CD4-positive, alpha-beta T cell treated with Interleukin-10 for 1 hour (primary cell): ENCODE measurements at places on chromosomes 3 and 15.

- DNase-seq: no peak
Observed at GRCh38 chr3:79253704-79254103, 514.1 kb downstream of the ROBO1 start.

DNA sequence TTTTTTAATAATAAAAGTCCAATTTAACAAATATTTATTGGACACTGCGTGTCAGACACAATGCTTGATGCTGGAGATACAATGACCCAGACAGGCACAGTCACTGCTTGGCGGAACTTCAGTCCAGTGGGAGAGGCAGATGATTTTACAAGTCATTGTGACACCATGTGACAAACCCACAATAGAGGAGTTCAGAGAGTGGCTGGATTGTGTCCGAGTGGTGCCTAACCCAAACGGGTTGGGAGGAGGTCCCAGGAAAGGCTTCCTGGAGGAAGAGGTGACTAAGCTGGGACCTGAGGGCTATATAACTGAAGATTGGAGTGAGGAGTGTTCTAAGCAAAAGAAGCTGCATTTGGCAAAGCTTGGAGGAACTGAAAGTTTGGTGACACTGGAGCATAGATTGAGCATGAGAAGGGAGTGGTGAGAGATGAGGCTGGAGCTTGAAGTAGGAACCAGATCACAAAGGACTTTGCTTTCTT is 41.4 kb downstream of the CRTC3 start:
- no peak for DNase-seq

DNA sequence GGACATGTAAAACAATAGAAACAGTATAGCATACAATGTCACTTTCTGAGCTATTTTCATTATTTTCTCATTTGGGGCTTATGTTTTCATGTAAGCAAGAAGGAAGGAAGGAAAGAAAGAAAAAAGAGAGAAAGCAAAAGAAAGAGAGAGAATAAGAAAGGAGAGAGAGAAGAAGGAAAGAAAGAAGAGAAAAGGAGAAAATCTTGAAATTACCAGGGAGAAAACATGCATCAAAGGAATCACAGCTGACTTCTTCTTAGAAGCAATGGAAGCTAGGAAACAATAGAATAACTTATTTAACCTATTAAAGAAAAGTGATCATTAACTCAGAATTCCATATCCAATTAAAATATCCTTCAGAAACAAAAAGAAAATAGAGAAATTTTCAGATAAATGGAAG is 471.5 kb downstream of the OCA2 start:
- DNase-seq: no peak

GRCh38 chr3:150762662-150763121 is 277 bp downstream of the SIAH2 start:
- DNase-seq: no peak

- no peak for DNase-seq
Observed at GRCh38 chr3:29591579-29591978, 310.7 kb downstream of the RBMS3 start.

DNA sequence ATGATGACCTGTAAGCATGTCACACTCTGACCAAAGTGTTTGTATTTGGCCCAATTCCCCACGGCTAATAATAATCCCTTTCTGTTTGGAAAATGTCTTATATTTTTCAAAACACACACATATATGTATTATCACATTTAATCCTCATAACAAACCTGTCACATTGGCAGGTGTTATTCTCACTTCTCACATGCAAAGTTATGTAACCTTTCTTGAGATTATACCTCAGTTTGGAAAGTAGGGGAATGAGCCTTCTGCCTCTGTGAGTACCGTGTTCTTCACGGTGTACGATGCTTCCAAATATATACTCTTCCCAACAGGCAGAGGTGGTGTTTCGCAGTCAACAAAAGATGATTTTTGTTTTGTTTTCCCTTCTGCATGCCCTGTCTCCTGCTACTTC is 205.6 kb downstream of the TP63 start:
- DNase-seq: no peak

- DNase-seq: no peak
Observed at GRCh38 chr15:66290518-66290917, 2.9 kb upstream of the DIS3L start.

DNA sequence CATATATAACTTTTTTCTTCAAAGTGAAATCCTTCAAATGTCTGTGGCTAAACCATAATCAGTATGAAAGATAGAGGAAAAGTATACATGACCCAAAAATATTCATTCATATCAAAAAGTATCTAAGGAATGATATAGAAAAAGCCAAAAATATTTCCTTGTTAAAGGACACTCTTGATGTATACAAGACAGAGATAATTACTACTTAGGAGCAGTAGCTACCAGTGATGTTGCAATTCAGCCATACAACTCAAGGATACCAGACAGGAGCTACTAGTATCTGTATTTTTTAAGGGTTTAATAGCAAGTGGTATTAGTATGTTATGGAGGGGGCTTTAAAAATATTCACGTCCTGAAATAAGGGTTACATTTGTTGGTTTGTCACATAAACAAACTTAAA is 37.0 kb downstream of the FBXL22 start:
- no peak for DNase-seq

GRCh38 chr3:153688301-153689120 is 432.7 kb upstream of the ARHGEF26 start:
- DNase-seq: no peak

GRCh38 chr3:121885386-121885785 is 8.8 kb upstream of the SLC15A2 start:
- no peak for DNase-seq

DNA sequence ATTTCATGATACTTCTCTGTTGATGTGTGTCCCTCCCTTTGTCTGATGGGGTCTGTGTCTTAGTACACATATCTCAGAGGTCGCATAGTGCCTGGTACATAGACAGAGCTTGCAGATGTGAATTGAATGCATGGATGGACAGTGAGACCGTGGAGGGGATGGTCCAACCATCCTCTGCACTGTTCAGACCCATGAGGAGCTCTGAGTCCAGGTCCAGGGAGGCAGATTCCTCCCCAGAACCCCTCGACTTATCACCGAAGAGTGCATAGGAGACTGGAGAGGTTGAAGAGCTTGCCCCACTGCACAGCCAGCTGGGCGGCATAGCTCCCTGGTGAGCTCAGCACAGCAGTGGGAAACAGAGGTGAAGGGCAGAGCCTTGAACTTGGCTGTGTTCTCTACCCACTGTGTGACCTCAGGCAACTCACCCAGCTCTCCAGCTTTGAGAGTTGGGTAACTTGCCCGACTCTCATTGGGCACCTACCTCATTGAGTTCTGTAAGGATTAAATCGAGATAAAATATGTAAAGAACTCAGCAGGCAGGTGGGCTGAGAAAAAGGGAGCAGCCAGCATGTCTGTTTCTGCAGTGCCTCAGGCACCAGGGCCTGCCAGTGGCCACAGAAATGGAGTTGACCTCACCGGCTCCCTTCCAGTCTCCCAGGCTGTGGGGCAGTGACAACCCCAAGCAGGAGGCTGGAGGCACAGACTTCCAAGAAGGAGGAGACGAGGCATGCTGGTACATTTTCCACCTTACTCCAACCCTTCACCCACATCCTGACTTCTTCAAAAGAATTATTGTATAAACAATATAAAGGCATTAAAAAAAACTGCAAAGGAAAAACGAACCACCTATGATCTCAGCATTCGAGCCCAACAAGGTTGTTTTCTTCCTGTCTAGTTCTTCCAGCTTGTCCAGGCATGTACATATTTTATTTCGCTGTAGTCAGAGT is 54.1 kb upstream of the TFRC start:
- no peak for DNase-seq

DNA sequence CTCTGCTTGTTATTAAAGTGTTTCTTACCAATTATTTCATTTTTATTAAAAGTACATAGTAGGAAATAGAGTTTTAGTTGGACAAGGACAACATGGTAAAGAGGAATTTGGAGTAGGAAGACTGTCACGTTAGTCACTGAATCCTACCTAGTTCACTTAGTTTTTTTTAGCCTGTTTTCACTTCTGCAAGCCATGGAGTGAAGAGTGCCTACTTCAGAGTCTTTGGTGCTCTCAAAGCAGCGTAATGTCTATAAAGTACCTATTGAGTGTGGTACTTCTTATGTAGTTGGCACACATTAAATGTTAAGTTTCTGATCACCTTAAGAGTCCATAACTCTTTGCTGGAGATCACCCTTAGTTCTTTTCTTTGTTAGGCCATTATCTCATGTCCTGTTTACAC is 78.7 kb downstream of the LPP start:
- DNase-seq: no peak

DNA sequence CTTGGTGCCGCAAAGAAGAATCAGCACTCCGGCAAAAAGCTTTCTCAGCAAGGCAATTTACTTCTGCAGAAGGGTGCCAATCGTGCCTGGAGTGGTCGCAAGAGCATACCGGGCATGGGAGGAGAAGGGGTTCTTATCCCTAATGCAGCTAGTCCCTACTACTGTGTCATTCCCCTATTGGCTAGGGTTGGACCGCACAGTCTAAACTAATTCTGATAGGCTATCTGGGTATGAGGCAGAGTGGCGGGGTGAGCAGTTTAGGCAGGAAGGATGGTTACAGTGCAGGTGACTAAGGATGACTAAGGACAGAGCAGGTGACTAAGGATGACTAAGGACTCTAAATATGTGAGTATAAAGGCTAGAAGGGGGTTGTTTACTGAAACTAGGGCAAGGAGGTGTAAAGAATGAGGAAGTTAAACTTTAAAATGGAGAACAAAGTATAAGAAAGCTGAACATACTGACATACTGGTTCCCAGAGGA is 52.9 kb downstream of the PGBD4 start:
- DNase-seq: no peak

DNA sequence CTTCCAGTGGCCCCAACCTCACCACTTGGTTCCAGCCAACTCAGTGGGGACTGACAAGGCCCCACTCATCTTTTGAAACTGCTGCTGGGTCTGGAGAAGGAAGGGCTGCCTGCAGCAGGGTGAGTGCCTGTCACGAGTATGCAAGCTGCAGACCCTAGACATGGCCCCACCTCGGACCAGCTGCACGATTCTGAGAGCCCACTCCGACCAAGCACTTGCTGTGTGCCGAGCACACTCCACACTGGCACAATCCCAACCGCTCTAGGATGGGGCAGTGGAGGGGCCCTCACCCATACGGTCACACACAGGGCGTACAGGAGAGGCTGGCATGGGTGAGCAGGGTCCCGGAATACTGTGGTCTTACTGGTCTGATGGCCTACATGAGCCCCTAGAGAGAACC is 8.0 kb upstream of the PLXND1 start:
- no peak for DNase-seq

DNA sequence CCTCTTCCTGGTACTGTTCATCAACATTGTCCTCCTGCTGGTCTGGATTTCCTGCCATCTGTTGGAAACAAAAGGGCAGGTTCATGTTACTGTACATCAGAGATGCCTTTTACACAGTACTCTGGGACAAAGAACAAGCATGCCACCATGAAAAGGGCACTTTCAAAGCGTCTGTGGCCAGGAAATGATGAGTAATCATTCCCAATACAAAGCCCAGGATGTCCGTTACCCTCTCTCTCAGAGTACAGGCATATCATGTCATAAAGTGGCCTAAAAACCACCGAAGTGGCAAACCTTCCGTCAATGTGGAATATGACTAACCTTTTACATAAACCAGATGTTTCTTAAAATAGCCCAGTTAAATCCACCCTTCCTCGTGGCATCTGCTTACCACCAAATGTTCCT is 71.2 kb downstream of the GOLIM4 start:
- DNase-seq: no peak

- DNase-seq: peak; percentile 68
Observed at GRCh38 chr3:43162230-43163084, 56.6 kb upstream of the POMGNT2 start.

GRCh38 chr3:128971421-128972100 is 22.3 kb downstream of the CFAP92 start:
- DNase-seq: no peak

GRCh38 chr3:122940628-122941086 is 86.9 kb downstream of the SEMA5B start:
- DNase-seq: no peak

GRCh38 chr3:140397847-140398246 is 280.0 kb upstream of the TRIM42 start:
- no peak for DNase-seq

DNA sequence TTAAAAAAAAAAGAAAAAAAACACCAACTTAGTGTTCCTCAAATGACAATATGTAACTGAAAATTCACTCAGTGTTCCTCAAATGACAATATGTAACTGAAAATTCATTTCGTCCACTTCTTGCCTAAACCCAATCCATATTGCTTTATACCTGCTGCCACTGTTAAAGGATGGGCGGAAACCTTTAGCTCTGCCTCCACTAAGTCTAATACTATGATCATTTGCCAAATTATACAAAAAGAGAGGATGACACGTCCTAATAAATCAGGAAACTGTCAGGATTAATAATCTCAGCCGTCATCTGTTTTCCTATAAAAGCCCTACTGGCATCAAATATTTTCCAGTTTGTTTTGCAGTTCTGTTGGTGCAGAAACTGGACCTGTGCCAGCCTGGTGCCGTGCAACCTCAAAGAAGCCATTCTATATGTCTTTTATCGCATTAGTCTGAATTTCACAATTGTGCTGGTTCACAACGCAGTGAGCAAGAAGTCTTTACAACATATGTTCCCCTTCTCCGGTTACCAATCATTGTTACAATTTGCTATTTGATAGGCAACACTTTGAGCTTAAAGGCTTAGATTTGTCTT is 160.4 kb upstream of the KCNH8 start:
- DNase-seq: no peak

GRCh38 chr3:138263104-138263503 is 66.5 kb downstream of the NME9 start:
- DNase-seq: no peak

GRCh38 chr15:92845126-92845508 is 55.0 kb upstream of the CHD2 start:
- DNase-seq: peak; percentile 68

DNA sequence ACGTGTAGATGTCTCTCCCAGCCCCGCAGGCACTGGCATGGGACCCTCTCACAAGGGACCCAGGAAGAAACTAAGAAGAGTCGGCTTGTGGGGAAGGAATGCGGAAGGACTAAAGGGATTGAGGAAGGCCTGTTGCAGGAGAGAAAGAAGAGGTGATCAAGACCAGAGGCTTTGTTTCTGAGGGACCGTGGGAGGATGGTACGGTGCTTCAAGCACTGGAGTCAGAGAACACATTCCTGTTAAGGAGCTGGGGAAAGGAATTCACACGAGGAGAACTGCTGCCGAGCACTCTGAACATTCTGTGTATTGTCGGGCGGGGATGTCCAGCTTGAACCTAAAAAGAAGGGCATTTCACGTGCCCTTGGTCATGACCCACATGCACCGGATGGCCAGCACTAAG is 91.4 kb downstream of the TAMM41 start:
- DNase-seq: no peak

DNA sequence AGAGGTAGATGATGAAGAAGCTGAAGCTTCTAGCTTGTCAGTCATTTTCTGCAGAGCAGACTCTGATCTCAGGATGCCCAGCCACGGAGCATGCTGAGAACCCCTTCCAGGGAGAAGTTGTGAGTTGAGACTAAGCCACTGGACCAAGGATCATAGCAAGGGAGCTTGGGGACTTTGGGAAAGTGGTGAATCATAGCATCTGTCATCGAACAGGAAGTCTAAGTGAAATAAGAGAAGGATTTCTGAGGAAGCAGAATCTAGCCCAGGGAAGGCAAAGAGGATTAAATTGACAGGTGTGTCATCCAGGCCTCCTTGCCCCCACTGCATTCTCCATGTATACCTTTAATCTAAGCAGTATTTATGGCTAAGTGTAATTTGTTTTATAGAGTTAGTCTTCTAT is 71.8 kb upstream of the TMEM108 start:
- no peak for DNase-seq
